ENCODE measurements at places on chromosomes 3 and 15. TPM values are rescaled to one million over a fixed set of nuclear protein-coding genes. Genes with fewer than 3 reads are reported as not detected.
A peak's percentile ranks its signal among the peaks of the same experiment; 100 is the strongest.

GRCh38 chr15:69666441-69666882 lies 213.8 kb downstream of the RPLP1 start:
- peak overlapping the region; percentile 9 for H3K27ac ChIP-seq
- no peak overlapping the region for H3K4me3 ChIP-seq
- H3K4me1 ChIP-seq = peaks cover 3% of the 10 kb centered on the region
- H3K27me3 ChIP-seq = no peaks in the 10 kb centered on the region
- DNase-seq = peak; percentile 17
- no peaks in the 10 kb centered on the region for H3K36me3 ChIP-seq

- no peaks in the 10 kb centered on the region for H3K27me3 ChIP-seq
- H3K4me3 ChIP-seq = peak overlapping the region; percentile 39
- peak overlapping the region; percentile 78 for H3K27ac ChIP-seq
- H3K36me3 ChIP-seq = no peaks in the 10 kb centered on the region
- peak; percentile 78 for DNase-seq
- H3K4me1 ChIP-seq = peaks cover 23% of the 10 kb centered on the region
Measured at GRCh38 chr15:45431511-45431910, 53.2 kb upstream of the GATM start.

GRCh38 chr15:88913017-88913849 lies at the start of gene MFGE8:
Gene MFGE8, minus strand, starts transcription at chr15:88913379. Its CDS starts 60 bp downstream, at chr15:88913319.
- H3K27ac ChIP-seq = peak within 1 kb of the TSS; percentile 85
- H3K27me3 ChIP-seq = no peaks in the 10 kb centered on the region
- H3K4me3 ChIP-seq = peak within 1 kb of the TSS; percentile 79
- H3K4me1 ChIP-seq = peaks cover 5% of the 10 kb centered on the region
- no peaks in the 10 kb centered on the region for H3K36me3 ChIP-seq

GRCh38 chr15:25268166-25268565 lies 170.7 kb downstream of the UBE3A start:
- H3K27ac ChIP-seq = no peak overlapping the region
- DNase-seq = no peak
- no peaks in the 10 kb centered on the region for H3K36me3 ChIP-seq
- no peaks in the 10 kb centered on the region for H3K27me3 ChIP-seq
- H3K4me3 ChIP-seq = no peak overlapping the region
- H3K4me1 ChIP-seq = no peaks in the 10 kb centered on the region

DNA sequence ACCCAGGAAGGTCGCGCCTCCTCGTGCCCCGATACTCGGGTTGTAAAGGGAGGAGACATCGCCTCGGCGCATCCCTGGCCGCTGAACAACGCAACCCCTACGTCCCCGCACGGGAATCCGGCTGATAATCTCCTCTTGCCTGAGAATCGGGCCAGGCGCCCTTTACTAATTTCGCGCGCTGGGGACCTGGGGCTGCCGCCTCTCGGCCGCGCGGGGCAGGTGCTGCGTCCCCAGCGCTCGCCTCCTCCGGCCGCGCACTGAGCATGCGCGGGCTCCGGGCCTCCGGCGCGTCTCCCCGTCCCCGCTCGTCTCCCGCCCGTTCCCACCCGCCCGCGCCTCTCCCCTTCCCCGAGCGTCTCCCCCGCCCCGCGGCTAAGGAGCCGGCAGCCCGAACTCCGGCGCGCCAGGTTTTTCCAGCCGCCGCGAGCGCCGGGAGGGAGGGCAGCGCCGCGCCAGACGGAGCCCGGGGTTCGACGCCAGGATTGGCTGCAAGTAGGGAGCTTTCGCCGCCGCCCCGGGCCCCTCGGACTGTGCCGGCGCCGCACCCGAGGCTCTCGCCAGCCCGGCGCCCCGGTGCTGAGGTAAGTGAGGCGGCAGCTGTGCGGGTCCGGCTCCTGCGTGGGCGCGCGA lies at the start of gene CNTN4:
CNTN4 (plus strand) TSS at position 469 of the 630 bp plus-strand sequence.
- peaks cover 25% of the 10 kb centered on the region for H3K27me3 ChIP-seq
- peak within 1 kb of the TSS; percentile 66 for H3K4me3 ChIP-seq

GRCh38 chr15:75606026-75606425 lies 19.5 kb downstream of the SNUPN start:
- H3K4me1 ChIP-seq = no peaks in the 10 kb centered on the region
- H3K27ac ChIP-seq = peak overlapping the region; percentile 4
- H3K4me3 ChIP-seq = no peak overlapping the region
- DNase-seq = no peak

- peak; percentile 67 for DNase-seq
- H3K27me3 ChIP-seq = no peaks in the 10 kb centered on the region
- H3K36me3 ChIP-seq = no peaks in the 10 kb centered on the region
- H3K27ac ChIP-seq = peak overlapping the region; percentile 66
- no peak overlapping the region for H3K4me3 ChIP-seq
Measured at GRCh38 chr15:78988361-78988911, 43.6 kb upstream of the CTSH start.

GRCh38 chr15:68277603-68278344 lies at the start of gene FEM1B:
Gene FEM1B, plus strand, starts transcription at chr15:68277745. Its CDS starts 673 bp downstream, at chr15:68278418.
- no peaks in the 10 kb centered on the region for H3K36me3 ChIP-seq
- peak within 1 kb of the TSS; percentile 67 for H3K4me3 ChIP-seq
- no peaks in the 10 kb centered on the region for H3K27me3 ChIP-seq
- peak within 1 kb of the TSS; percentile 98 for H3K27ac ChIP-seq
- H3K4me1 ChIP-seq = peaks cover 48% of the 10 kb centered on the region

- peaks cover 3% of the 10 kb centered on the region for H3K4me1 ChIP-seq
- H3K36me3 ChIP-seq = peaks cover 67% of the 10 kb centered on the region
- no peak for DNase-seq
- no peak overlapping the region for H3K4me3 ChIP-seq
Measured at GRCh38 chr3:49110780-49111179, 6.2 kb upstream of the QARS1 start.

The SCAANT1 gene
- total RNA-seq = not detected

The MOBP gene
- not detected for total RNA-seq
